ENCODE measurements at places on chromosomes 2 and 18.

GRCh38 chr18:62337336-62337735, 12.2 kb downstream of the TNFRSF11A start:
- DNase-seq, result no peak

- DNase-seq, result no peak
Observed at GRCh38 chr18:34783501-34783900, 73.4 kb downstream of the DTNA start.

DNA sequence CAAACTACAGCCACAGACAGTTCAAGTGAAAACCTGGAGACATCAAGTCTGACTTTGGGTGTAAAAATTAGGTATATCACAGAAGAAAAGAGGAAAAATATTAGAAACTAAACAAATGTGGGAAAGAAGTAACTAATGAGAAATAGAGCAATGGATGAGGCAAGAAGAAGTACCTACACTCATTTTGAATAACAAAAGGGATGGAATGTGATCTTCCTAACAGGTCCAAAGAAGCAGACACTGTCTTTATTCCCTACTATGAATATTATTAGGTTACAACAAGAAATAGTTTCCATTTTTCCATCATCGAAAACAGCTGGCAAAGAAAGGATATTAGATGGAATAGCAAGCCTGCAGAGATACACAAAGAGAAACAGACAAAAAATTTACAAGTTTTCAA, 486.3 kb upstream of the FSHR start:
- no peak for DNase-seq

GRCh38 chr2:172894689-172895387, 159.2 kb downstream of the RAPGEF4 start:
- DNase-seq, result no peak

- DNase-seq, result no peak
Observed at GRCh38 chr18:53906681-53907080, 317.8 kb downstream of the MBD2 start.

GRCh38 chr2:64760128-64760527, 106.4 kb upstream of the SERTAD2 start:
- no peak for DNase-seq

DNA sequence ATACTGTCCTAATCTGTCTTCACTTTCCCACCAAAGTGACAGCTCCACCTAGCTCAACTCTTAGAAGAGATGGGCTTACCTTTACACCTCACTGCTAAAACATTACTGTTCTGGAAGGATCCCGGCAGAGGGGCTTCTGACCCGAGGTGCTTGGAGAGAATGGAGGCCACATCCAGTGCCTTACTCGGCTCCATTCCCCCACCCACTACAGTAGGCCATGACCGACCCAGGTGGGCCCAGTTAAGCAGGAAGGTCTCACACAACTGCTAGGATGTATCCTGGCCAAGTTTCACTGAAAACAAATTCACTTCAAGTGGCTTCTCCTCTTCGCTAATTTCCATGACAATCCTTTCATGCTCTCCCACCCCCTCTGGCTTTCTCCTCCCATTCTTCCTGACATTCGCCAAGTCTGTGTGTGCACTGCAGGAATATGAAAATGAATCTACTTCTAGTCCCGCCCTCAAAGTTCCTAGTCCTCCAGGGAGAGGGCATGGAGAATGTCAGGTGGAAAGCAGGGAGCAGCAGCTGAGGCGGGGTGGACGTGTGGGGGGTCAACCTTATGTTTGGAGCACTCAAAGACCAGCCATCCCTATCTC, 11.8 kb downstream of the WIPF1 start:
- no peak for DNase-seq

- DNase-seq, result no peak
Observed at GRCh38 chr18:58466636-58467205, 162.2 kb downstream of the ALPK2 start.

- DNase-seq, result no peak
Observed at GRCh38 chr18:61371111-61371510, 37.9 kb downstream of the CDH20 start.

DNA sequence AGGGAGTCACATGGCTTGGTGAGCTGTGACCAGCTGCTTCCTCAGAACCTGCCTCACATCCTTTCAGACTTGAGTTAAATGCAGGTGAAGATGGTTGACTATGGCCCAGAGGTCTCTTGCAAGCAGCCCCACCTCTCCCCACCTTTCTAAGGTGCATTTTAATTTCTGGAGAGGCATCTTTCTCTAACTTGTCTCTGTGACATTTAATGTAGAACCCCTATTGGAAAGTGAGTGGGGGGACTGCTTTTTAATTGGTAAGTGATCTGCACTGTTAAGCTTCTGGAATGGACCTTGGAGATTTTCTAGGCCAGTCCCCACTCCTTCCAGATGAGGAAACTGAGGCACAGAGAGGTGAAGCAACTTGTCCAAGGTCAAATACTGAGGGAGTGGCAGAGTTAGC, 37.3 kb upstream of the SKOR2 start:
- DNase-seq, result no peak

- no peak for DNase-seq
Observed at GRCh38 chr2:144152817-144153271, 367.1 kb downstream of the ZEB2 start.

GRCh38 chr2:221437056-221437455, 135.0 kb downstream of the EPHA4 start:
- DNase-seq, result no peak

GRCh38 chr2:151053661-151053990, 208.0 kb downstream of the RBM43 start:
- DNase-seq, result no peak

GRCh38 chr2:46353509-46353908, 56.3 kb downstream of the EPAS1 start:
- no peak for DNase-seq

- peak; percentile 87 for DNase-seq
Observed at GRCh38 chr18:28176948-28177827, at the start of gene CDH2. CDH2 (minus strand) TSS chr18:28177130; CDS start chr18:28177022, 108 bp downstream.

GRCh38 chr2:109126501-109126860, 2.5 kb upstream of the SH3RF3 start:
- DNase-seq, result no peak

DNA sequence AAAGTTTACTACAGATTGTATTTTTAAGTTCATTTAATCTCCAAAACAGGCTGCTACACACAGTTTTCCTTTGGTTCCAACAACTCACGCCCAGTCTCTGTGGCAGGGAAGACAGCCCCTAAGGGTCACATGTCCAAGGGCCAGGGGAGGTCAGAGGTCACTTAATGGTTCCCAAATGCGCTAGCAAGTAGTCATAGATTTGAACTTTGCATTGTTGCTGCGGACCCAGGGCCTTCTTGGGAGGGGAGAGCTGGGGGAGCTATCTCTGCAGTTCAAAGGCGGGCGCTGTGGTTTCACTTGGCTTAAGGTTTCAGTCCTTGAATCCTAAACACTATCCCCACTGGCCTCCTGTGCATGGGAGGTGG, 74.8 kb upstream of the ZNF532 start:
- DNase-seq, result no peak

DNA sequence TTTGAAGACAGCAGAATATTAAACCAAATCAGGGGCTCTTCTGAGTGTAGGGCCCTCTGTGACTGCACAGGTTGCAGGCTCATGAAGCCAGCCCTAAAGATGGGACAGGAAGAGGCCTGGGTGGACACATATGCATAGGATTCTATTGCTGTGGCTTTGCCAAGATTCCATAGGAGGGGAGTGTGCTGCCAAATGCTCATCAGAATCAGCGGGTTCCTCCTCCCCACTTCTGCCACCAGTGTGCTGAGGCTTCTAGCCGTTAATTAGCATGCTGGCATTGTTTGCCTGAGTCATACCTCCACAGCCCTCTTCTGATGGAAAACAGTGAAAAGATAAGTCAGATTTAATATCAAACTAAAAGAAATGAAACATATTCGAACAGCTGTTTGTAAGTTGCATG, 103.9 kb upstream of the TMEFF2 start:
- DNase-seq, result no peak

DNA sequence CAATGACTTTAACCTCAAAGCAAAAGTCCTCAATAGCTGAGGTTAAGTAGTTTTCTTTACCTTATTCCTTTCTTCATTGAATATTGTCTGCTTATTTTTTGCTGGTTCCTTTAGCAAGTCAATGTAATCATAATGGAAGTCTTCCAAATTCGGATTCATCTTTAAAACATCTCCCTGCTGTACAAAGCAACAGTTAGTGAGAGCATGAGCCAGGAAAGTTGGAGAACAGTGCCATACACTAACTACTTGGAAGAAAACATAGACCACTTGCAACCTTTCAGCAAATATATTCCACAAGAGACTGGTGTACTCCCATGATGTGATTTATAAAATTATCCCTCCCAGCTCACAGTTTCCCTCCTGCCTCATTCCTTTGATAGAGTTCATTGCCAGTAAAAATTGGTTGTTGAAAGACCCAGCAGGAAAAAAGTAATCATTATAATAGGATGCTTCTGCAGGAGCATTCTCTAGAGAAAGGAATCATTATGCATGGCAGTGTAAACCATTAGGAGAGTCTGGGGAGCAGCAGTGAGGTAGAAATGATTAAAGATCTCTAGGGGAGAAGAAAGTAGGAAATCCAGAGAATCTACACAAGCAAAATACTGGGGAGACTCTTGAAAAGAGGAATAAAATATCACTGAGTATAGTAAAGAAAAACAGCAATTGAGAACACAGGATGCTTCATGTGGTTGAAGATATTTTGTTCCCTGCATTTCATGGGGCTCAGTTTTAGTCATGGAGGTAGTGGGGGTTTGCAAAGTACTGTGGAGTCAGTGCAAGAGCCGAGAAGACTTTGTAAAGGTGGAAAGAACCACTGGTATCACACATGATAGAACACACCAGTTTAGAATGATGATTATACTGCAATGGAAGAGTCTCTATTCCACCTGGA, 38.6 kb upstream of the TTN start:
- DNase-seq, result no peak

DNA sequence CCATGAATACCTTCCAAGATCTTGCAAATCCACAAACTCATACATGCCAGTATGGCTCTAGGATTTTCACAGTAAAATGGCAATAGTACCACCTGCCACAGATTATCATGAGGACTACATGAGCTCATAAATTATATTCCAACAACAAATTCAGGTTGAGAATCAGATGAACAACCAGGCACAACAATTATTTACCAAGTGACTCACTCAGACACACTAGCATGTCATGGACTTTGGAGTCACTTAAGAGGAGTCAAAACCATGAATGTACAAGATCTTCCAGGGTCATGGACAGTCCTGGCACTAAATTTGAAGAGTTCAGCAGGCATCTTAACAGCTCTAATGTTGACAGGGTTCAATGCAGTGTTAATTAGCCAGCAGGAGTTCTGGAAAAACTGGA, 34.4 kb upstream of the BZW1 start:
- no peak for DNase-seq

DNA sequence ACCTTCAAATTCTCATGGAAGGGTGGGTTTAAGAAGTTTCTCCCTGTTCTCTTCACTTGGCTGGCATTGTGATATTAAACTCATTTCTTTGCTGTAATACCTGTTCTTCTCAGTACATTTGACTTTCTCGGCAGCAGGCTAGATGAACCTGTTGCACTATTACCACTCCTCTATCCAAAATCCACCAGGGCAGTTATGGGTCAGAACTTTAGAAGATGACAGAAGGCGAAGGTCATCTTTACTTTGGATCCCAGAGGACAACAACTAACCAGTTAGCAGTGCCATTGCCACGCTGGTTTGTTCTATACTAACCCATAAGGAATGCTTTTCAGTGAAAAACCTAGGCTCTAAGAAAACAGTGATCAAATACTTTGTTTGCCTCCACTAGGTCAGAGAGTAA, 901.0 kb downstream of the TSN start:
- DNase-seq, result no peak

GRCh38 chr18:26653943-26654615, 105.7 kb upstream of the KCTD1 start:
- DNase-seq, result no peak

DNA sequence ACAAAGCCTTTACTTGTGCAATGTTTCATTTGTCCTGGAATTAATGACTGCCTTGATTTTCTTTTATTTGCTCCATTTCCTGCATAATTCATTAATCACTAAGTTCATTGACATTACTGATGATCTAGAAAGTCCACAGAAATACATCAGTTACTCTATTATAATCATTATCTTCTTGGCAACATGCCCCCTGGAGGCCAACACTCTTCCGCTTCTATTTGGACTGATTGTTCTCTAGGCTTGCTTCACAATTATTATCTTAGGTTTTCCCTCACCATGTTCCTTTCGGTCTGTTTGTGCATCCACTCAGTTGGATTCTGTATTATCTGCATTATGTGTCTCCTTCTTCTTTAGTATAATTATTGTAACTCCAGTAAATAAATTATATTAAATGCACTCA, 461.0 kb upstream of the CDH2 start:
- no peak for DNase-seq

GRCh38 chr2:177723235-177723634, 330.7 kb downstream of the AGPS start:
- no peak for DNase-seq

- DNase-seq, result no peak
Observed at GRCh38 chr2:150591496-150592285, 104.2 kb upstream of the RND3 start.

GRCh38 chr18:45104049-45104395, 423.3 kb downstream of the SETBP1 start:
- no peak for DNase-seq

GRCh38 chr2:40550085-40550484, 98.2 kb upstream of the SLC8A1 start:
- no peak for DNase-seq

DNA sequence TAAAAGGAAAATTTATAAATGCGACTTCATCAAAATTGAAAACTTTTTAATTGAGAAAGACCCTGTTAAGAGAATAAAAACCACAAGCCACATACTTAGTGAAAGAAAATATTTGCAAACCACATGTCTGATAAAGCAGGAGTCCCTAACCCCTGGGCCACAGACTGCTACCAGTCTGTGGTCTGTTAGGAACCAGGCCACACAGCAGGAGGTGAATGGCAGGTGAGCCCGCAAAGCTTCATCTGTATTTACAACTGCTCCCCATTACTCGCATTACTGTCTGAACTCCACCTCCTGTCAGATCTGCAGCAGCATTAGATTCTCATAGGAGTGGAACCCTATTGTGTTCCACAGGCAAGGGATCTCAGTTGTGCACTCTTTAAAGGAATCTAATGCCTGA, 95.5 kb upstream of the CRACDL start:
- DNase-seq, result no peak

GRCh38 chr2:58731488-58731869, 490.4 kb upstream of the FANCL start:
- DNase-seq, result no peak

- DNase-seq, result no peak
Observed at GRCh38 chr18:33585431-33585775, 7.4 kb downstream of the ASXL3 start.

DNA sequence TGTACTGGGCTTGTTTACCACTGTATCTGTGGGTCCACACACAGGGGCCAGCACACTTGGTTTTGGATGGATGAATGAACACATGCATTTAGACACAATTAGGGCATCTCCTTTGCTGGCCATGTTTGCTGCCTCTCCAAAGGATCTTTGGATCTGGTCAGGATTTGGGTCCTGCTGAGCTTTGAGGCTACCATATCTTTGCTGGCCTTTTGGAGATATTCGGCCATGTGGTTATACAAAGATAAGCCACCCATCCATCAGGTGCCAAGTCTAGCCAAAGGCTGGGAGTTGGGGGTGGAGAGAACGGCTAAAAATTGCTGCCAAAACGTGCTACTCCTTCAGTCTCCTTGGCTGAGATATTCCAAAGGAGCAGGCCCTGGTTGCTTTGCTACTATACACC, 18.2 kb upstream of the FZD7 start:
- no peak for DNase-seq
